ENCODE measurements at places on chromosomes 11 and 22.

GRCh38 chr11:55949330-55949729, 13.1 kb upstream of the OR5I1 start:
- no peak for DNase-seq

DNA sequence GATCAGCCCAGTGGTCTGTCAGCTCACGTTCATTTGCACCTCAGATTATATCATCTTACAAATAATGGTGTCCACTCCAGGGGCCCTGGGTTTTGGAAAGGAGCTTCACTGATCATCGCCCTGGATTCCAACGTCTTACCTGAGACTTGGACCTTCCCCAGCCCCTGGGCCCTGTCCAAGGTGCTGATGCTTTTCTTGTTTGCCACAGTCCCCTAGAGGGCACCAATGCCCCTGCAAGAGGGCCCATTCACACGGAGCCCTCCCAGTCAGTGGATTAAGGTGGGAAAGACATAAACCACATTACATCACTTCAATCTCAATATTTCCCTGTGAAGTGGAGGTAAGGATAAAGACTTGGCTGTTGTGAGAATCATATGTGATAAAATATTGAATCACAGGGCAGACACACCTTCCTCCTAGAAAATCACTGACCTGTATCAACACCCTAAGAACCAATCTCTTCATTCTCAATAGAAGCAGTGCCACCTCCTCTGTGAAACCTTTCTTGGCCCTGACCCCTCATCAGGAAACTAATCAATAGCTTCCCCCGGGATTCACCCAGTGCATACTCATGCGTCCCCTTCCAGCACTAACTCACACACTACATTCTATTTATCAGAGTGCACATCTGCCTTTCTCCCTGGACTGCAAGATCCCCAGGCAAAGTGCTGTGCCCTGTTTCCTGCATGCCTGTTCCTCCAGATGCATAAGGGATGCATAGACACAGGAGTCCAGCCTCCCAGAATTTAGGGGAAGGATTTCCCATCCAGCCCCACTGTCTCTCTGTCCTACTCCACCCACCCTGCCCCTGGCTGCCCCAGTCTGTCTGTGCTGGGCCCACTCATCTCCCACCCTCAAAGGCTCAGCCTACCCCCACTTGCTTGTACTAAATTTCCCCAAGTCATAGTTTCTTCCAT, 167.0 kb downstream of the BUD13 start:
- peak; percentile 45 for DNase-seq

DNA sequence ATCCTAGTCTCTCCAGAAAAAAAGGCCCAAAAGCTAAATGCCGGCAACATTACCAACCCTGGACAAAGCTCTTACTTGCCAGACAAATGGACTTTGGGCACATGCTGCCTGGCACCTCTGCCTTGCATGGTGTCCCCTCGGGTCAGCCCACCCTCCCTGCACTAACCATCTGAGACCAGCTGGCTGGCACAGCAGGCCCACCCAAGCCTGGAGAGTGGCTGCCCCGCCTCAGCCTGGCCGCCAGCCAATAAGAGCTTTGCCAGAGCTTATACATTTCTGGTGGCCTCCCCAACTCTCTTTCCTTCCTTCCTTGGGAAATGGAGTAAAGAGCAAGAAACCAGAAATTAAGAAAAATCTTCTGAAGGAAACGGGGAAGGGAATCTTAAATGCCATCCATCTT, 24.5 kb downstream of the MCHR1 start:
- no peak for DNase-seq

GRCh38 chr22:47444746-47445065, 682.3 kb downstream of the TBC1D22A start:
- no peak for DNase-seq

GRCh38 chr11:95503047-95503446, 272.0 kb upstream of the SESN3 start:
- no peak for DNase-seq

GRCh38 chr22:46659059-46659790, 39.0 kb downstream of the GRAMD4 start:
- no peak for DNase-seq

Data from GM20000 (cell line).